Kidney (tissue), 22 donors: ENCODE measurements at places on chromosomes 5 and 9. TPM values are rescaled to one million over a fixed set of nuclear protein-coding genes. Genes with fewer than 3 reads are reported as not detected.

The SMIM33 gene
- polyA plus RNA-seq, result not detected

GRCh38 chr9:6923086-6923485, 165.3 kb downstream of the KDM4C start:
- DNase-seq, result no peak
- no peaks in the 10 kb centered on the region for H3K4me1 ChIP-seq
- no peaks in the 10 kb centered on the region for H3K36me3 ChIP-seq
- H3K27me3 ChIP-seq, result no peaks in the 10 kb centered on the region
- no peak overlapping the region for H3K4me3 ChIP-seq

GRCh38 chr9:69255591-69255990, 69.4 kb upstream of the ENTREP1 start:
- H3K27ac ChIP-seq, result no peak overlapping the region
- no peaks in the 10 kb centered on the region for H3K4me1 ChIP-seq
- no peaks in the 10 kb centered on the region for H3K36me3 ChIP-seq
- DNase-seq, result no peak

- H3K4me3 ChIP-seq, result peak overlapping the region; percentile 39
- peaks cover 28% of the 10 kb centered on the region for H3K36me3 ChIP-seq
- DNase-seq, result peak; percentile 59
- peaks cover 23% of the 10 kb centered on the region for H3K4me1 ChIP-seq
These were observed 312 bp downstream of the SET start for GRCh38 chr9:128689293-128689774.

GRCh38 chr9:24459953-24460352, 85.7 kb downstream of the IZUMO3 start:
- H3K27ac ChIP-seq, result no peak overlapping the region
- H3K4me1 ChIP-seq, result no peaks in the 10 kb centered on the region
- no peaks in the 10 kb centered on the region for H3K27me3 ChIP-seq
- no peak for DNase-seq

DNA sequence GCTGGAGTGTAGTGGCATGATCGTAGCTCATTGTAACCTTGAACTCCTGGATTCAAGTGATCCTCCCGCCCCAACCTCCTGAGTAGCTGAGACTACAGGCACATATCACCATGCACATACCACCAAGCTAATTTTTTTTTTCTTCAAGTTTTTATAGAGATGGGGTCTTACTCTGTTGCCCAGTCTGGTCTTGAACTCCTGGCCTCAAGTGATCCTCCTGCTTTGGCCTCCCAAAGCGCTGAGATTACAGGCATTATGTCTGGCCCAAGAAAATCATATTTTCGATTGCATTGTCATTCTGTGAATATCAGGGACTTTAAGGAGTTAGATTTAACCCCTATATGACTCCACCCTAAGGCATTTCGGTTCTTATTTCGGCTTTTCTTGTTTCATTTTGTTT, 116.6 kb downstream of the VPS13A start:
- no peaks in the 10 kb centered on the region for H3K36me3 ChIP-seq
- H3K27me3 ChIP-seq, result no peaks in the 10 kb centered on the region

GRCh38 chr5:17185773-17186172, 31.7 kb upstream of the BASP1 start:
- H3K36me3 ChIP-seq, result no peaks in the 10 kb centered on the region
- H3K27ac ChIP-seq, result no peak overlapping the region
- no peak for DNase-seq
- no peaks in the 10 kb centered on the region for H3K27me3 ChIP-seq
- H3K4me1 ChIP-seq, result no peaks in the 10 kb centered on the region
